ENCODE measurements at places on chromosomes 3 and 15. TPM values are rescaled to one million over a fixed set of nuclear protein-coding genes. Genes with fewer than 3 reads are reported as not detected.

The C15orf40 gene
- 8.8 TPM for total RNA-seq

The ITIH1 gene
- total RNA-seq: not detected

The TM2D3 gene
- 48.7 TPM for total RNA-seq

The ITIH4 gene
- 4.1 TPM for total RNA-seq

The DALRD3 gene
- total RNA-seq: 10.7 TPM

The MCF2L2 gene
- 0.25 TPM for total RNA-seq

The PCSK6 gene
- 31.9 TPM for total RNA-seq

The PROK2 gene
- 0.22 TPM for total RNA-seq

The ARGFX gene
- not detected for total RNA-seq

The CLEC3B gene
- total RNA-seq: 68.0 TPM

The SIDT1 gene
- 0.47 TPM for total RNA-seq

The ECT2 gene
- total RNA-seq: 4.8 TPM

The WDR76 gene
- total RNA-seq: 1.5 TPM

Data from left ventricle myocardium superior (tissue), 1 donor.